Substantia nigra (tissue), 51 donors: ENCODE measurements at places on chromosomes 11 and 22.
A peak's percentile ranks its signal among the peaks of the same experiment; 100 is the strongest.

DNA sequence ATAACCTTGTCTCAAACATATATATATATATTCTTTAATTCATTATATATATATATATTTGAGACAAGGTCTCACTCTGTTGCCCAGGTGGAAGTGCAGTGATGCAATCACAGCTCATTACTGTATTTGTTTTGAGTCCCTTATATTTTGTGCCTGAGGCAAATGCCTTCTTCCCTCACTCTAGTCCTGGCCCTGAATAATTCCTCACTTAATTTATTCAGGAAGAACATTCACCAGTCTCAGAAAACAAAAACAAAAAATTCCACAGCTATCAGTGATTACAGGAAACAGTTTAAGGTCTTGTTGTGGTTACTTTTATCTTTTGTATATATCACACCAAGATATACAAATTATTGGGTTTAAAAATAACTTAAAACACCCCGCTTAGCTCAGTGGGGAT lies 155.7 kb downstream of the CWF19L2 start:
- DNase-seq: no peak

- no peak for DNase-seq
These were observed 254.6 kb upstream of the KIRREL3 start for GRCh38 chr11:127255209-127255608.

DNA sequence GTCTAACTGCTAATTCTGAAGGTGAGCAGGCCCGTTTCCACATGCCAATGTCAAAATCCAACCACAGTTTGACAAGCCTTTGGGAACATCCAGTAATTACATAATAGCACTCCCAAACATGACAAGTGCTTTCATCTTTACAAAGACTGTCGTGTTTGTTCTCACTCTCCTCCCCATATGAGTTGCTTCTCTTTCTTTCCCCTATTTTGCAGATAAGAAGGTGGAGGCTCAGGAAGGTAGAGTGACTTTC lies 55.9 kb upstream of the CD44 start:
- no peak for DNase-seq

DNA sequence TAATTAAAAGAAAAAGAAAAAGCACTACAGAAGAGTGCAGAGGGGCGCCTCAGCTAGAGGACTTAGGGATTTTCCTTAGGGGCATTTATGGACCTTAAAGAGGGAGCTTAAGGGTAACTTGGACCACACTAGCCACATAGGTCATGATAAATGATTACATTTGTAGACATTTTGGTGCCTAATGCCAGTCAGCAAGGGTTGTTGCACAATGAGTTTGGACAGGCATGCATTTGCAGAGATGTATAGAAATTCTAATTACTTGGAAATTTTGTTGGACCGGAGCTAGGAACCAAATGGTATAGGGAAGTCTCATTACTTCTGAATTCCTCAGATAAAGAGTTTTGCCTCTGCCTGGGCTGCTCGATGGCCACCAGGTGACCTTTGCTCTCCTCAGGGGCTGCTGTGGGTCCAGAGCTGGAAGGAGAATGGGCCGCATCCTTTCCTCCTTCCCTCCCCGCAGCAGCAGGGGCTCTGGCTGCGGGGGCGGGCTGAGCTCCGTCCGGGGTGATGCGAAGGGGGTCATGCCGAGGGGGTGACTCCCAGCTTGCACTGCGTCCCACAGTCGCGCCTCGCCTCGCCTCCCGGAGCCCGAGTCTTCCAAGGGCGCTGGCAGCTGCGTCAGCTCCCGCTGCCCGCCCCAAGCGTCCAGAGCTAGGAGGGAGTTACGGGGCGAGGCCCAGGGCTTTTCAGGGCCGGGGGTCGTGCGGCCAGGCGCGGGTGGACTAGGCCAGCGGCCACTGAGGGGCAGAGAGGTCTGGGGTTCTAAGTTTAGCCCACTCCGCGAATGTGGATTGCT lies 20.3 kb upstream of the MALAT1 start:
- peak; percentile 59 for DNase-seq

GRCh38 chr11:47514825-47515647 lies 37.9 kb downstream of the CELF1 start:
- no peak for DNase-seq

- DNase-seq: peak; percentile 26
These were observed 453 bp downstream of the BATF2 start for GRCh38 chr11:64996327-64996709.

- peak; percentile 23 for DNase-seq
These were observed 119.8 kb upstream of the SORL1-AS1 start for GRCh38 chr11:121572571-121573059.

DNA sequence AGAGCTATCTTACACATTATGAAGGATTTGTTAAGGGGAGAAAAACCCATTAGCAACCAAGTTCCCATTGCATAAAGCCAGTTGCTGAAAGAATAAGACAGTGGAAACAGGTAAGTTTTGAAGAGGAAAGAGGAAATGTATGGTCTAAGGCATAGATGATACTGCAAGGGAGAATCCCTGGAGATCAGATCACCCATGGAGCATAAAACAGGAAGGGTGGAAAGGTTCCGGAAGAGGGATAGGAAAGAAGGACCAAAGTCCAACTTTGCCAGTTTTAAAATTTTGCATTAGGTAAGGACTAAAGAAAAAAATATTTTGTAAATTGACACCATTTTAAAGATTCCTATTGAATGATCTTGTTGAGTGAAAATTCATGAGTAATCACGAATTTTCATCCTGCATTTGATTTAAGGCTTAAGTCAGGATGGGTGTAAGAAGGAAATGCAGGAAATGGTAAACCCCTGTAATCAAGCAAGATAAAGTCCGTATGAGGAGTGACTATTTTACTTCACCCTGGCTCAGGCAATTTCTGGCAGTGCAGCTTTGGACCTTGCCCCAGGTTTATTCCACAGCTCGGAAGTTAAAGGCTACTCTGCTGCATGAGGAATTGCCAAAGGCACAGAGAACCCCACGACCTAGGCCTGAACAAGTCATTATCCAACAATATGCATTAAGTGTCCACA lies 70.9 kb downstream of the CCDC34 start:
- no peak for DNase-seq

DNA sequence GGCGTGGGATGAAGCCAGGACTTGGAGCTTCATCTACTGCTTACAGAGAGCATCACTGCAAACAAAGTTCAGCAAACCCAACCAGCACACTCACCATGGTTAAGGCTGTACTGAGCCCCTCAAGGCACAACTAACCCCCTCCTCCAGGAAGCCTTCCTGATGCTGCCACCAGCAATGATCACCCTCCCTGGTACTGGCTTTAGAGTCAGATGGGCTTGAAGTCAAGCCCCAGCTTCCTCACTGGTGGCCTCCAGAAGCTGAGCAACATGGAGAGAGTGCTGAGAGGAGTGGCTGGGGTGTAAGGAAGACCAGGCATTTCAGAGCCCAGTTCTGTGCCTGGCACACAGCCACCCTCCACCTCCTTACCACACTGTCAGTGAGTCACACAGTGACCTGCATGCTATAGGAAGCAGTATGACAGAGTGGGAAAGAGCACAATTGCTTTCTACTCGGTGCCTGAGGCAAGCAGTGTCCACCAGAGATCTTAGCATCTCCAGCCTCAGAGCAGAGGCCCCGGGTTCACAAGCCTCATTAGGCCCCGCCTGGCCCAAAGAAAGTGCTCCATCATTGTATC lies 24.7 kb upstream of the BAIAP2L2 start:
- DNase-seq: no peak

- no peak for DNase-seq
These were observed 14.9 kb upstream of the MS4A4A start for GRCh38 chr11:60265373-60266214.
